Pons (tissue), 1 donor: ENCODE measurements at places on chromosomes 13 and 19.

DNA sequence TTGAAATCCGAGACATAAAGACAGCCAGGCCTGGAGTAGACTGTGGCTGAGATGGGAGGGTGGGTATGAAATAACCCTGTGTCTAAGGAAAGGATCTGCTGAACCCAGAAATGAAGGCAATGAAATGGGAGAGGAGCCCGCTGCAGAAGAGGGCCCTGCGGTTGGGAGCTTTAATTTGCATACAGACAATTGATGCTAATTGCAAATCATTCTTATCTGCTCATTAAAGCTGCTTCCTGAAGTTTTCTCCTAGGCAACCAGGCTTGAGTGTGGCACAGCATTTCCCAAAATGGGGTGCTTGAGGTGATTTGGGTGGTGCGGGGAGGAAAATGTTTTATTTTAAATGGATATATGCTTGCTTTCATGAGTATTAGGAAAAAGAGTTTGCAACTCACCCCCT, 55.4 kb downstream of the DPF1 start:
- DNase-seq: no peak

GRCh38 chr13:89407357-89407756, 1736.2 kb downstream of the SLITRK5 start:
- no peak for DNase-seq

DNA sequence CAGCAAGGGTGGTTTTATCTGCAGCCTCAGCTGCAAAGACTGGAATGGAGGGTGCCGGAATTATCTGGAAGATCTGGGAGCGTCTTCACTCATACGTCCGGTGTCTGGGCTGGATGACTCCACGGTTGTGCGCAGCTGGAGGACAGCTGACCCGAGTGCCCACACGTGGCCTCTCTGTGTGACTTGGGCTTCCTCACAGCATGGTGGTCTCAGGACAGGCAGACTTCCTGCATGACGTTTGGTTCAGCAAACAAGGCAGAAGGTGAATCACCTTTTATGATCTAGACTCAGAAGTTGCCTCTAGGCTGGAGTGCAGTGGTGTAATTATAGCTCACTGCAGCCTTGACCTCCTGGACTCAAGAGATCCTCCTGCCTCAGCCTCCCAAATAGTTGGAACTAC, 33.2 kb downstream of the CACNG6 start:
- DNase-seq: no peak

DNA sequence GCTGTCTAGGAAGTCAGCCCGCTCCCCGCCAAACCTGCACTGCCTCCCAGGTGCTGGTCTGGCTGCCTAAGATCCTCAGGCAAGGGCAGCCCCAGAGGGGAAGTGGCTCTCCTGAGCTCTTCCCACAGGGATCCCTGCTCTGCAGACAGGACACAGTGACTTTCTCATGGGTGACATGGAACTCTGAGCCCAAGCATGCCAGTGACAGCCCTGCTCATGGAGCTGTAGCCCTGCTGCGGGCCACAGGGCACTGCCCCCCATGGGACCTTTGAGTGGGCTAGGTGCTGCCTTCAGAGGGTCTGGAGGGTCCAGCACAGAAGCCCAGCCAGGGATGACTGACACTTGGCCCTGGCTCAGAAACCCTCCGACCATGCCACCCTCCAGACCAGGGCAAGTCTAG, 109.1 kb downstream of the TUBA3C start:
- DNase-seq: no peak

GRCh38 chr13:30877335-30877734, 28.7 kb upstream of the MEDAG start:
- no peak for DNase-seq

- DNase-seq: no peak
Observed at GRCh38 chr13:26660766-26661165, 99.8 kb downstream of the GPR12 start.

- no peak for DNase-seq
Observed at GRCh38 chr13:69737129-69737935, 370.3 kb upstream of the ATXN8OS start.

DNA sequence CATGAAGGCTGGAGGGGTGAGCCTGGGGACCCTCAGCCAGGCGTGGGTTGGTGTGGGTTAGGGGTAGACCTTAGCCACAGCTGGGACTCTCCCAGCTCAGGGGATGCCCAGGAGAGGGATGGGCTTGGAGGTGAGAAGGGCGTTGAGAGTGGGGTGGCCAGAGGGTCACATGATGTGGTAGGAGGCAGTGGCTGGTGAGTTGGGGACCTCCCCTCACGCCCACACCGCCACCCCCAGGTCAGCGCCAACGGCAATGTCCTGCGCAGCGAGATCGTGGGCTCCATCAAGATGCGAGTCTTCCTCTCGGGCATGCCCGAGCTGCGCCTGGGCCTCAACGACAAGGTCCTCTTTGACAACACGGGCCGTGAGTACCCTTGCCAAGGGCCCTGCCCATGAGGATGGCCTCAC, 28.5 kb downstream of the AP1M1 start:
- DNase-seq: no peak

DNA sequence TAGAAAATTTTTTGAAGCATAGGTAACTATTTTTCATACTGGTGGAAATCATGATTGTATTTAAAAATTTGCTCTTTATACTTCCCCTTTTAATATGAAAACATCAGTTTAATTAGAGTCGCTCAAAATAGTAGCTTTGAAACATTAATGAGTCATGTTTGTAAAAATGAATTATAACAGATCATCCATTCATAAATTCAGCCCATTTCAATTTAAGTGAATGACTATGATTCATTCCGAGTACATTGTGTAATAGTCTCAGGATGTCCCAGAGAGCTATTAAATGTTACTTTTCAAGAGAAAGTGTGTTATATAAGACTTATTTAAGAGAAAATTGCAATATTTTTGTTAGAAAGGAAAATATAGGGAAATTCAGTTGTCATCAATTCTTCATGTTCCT, 111.0 kb downstream of the FNDC3A start:
- DNase-seq: no peak

GRCh38 chr13:64855506-64855905, 2374.6 kb downstream of the PCDH9 start:
- no peak for DNase-seq

- DNase-seq: no peak
Observed at GRCh38 chr13:59733744-59734143, 430.0 kb downstream of the DIAPH3 start.

DNA sequence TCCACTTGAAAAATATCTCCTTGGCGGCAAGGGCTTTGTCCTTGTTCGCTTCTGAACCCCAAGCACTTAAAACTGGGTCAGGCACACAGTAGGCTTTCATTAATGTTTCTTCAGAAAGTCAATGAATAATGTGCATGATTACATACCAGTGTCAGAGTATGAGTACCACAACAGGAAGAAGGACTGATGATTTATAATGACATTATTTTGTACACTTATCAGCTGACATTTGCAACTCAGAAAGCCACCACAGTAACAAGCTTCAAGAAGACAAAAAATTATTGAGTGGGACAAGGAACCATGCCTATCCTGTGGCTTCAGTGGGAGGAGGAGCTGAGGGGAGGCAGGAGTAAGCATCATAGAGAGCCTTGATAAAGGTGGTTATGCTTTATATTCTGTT, 10.0 kb downstream of the POLR1D start:
- no peak for DNase-seq

DNA sequence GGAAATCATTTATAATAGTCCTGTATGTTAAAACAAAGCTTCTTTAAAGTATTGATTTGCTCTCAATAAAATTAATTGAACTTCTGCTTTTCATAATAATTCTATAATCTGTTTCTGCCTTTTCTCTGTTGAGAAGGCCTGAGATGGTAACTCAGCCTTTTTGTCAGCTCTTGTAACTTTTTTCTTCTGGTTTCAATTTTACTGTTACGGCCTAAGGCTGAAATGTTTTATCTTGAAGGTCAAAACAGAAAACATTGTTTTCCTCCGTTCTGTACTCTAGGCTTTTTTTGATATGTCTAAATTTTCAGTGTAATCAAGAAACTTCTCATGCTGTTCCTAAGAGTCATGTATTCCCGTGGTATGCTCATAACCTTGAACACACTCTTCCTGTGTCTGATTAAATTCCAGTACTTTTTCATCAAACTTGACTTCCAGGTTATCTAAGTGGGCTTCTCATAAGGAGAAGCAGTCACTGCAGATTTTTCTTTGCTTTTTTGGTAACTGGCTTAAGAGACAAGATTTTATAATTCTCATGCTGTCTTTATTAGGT, 7.6 kb upstream of the NAXD start:
- DNase-seq: no peak

- DNase-seq: no peak
Observed at GRCh38 chr19:33641956-33642498, 20.3 kb downstream of the CHST8 start.

GRCh38 chr13:23660249-23660648, 90.0 kb downstream of the TNFRSF19 start:
- no peak for DNase-seq

- DNase-seq: no peak
Observed at GRCh38 chr19:42424345-42424707, 2.9 kb downstream of the LIPE start.

DNA sequence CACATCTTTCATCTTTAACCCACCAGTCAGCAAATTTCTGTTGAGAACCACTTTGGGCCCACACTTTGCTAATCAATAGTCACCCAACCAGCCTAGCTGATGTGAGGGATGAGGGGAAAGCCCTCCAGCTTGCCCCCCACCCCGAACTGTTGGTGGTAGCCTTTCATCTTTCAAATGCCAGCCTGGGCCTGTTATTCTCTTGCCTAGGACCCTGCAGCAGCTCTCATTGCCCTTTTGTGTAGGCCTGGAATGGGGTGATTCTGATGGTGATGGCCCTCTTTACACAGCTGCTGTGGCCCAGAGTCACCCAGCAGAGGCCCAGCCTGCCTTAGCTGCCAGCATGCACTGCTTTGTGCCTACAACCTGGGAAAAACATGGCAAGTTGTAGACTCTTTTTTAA, 294.5 kb downstream of the SLC7A1 start:
- DNase-seq: no peak

- no peak for DNase-seq
Observed at GRCh38 chr13:99736541-99736940, 235.0 kb downstream of the ZIC5 start.

DNA sequence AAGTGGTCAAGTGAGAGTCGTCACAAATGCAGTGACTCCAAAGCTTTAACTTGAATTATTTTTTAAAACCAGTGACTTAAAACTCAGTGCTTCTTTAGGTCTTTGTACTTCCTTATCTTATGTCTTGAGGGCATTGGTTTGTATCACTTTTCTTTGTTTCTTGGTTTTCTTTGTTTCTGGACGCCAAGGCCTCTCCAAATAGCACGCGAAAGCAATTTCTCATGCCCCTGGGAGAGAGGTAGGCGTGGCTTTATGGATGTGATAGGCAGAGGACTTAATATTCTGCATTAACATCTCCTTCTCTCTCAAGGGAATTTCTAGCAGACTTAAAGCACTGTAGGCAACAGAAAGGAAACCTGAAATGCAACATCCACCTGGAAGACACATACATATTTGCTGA, 20.6 kb downstream of the UBE2L5 start:
- DNase-seq: no peak

GRCh38 chr13:79281339-79281747, 124.7 kb downstream of the RBM26 start:
- DNase-seq: no peak

GRCh38 chr19:41796901-41797300, 514 bp downstream of the CEACAM3 start:
- no peak for DNase-seq

GRCh38 chr19:46460981-46461380, 10.4 kb downstream of the PNMA8A start:
- no peak for DNase-seq

DNA sequence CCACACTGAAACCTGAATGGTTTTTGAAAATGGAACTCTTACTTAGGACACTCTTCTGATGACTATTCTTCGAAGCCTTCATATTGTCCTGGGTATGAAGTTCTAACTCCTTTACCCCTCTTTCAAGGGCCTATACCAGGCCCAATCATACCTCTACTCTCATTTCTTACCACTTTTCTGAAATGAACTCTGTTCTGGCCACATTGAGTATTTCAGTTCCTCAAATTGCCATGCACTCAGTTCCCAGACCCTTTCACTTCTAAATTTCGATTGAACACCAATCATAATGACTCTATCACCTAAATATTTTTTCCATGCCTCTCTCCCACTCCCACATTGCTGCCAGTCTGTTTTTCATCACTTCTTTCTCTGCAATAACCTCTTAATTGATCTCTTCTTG, 53.7 kb downstream of the LACC1 start:
- DNase-seq: no peak

DNA sequence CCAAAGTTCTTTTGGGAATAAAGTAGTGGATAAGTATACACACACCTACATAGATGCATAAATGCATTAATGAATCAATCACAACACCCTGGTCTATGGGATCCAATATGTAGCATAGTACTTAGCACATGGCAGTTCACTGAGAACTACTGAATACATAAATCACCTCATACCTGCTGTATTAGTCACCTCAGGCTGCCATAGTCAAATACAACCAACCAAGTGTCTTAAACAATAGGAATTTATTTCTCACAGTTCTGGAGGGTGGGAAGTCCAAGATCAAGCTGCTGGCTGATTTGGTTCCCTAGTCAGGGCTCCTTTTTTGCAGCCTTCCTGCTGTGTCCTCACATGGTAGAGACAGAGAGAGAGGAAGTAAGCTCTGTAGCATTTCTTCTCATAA, 228.2 kb downstream of the NHLRC3 start:
- no peak for DNase-seq

DNA sequence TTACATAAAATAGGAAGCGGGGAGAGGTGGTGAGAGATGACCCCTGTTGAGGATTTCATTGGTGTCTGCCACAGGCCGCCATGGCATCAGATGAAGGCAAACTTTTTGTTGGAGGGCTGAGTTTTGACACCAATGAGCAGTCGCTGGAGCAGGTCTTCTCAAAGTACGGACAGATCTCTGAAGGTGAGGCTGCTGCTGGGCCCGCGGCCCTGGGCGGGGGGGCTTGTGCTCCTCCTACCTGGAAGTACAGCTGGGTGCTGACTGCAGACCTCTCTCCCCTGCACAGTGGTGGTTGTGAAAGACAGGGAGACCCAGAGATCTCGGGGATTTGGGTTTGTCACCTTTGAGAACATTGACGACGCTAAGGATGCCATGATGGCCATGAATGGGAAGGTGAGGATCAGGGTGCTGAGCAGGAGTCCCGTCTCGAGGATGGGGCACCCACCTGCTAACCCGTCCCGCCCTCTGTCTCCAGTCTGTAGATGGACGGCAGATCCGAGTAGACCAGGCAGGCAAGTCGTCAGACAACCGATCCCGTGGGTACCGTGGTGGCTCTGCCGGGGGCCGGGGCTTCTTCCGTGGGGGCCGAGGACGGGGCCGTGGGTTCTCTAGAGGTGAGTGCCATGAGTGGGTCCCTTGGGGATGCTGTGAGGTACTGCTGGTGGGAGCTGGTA, 1.9 kb downstream of the CIRBP start:
- no peak for DNase-seq

- DNase-seq: no peak
Observed at GRCh38 chr19:36420961-36421748, 2.7 kb upstream of the ZFP82 start.

DNA sequence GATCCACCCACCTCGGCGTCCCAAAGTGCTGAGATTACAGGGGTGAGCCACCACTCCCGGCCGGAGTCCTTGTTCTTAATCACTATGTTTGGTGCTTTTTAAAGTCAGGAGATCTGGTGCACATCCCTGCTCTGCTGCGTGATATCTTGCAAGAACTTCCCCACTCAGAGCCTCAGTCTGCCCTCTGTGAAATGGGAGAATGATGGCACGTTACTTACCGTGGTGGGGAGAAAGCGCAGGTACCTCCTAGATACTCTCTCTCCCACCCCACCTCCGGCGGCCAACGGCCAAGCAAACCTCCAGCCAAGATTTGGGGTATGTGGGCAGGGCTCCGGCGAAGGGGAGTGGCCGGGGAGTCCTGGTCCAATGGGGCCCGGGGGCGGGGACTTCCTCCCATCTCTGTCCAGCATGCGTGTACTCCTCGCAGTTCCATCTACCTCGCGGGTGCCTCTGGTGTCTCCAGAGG, at the start of gene RYR1:
RYR1 (plus strand) TSS at position 424 of the 466 bp plus-strand sequence. CDS start 139 bp downstream, outside the sequence.
- DNase-seq: peak; percentile 43
